ENCODE measurements at places on chromosomes 16 and 17.

GRCh38 chr17:6546069-6546718 lies 10.2 kb downstream of the PITPNM3 start:
- no peak for DNase-seq

GRCh38 chr17:10178506-10178991 lies 19.9 kb downstream of the GAS7 start:
- no peak for DNase-seq

- no peak for DNase-seq
Measured at GRCh38 chr16:66935314-66936011, at the start of gene CES2. Gene CES2 (plus strand): TSS chr16:66935516. CDS start chr16:66935636, 120 bp downstream.

GRCh38 chr16:85513649-85514048 lies 99.5 kb upstream of the GSE1 start:
- no peak for DNase-seq

- no peak for DNase-seq
Measured at GRCh38 chr17:20225162-20226115, 216.3 kb downstream of the SPECC1 start.

GRCh38 chr17:676060-676700 lies 38.5 kb downstream of the VPS53 start:
- no peak for DNase-seq

- no peak for DNase-seq
Measured at GRCh38 chr17:82241926-82242697, 13.3 kb downstream of the SLC16A3 start.

DNA sequence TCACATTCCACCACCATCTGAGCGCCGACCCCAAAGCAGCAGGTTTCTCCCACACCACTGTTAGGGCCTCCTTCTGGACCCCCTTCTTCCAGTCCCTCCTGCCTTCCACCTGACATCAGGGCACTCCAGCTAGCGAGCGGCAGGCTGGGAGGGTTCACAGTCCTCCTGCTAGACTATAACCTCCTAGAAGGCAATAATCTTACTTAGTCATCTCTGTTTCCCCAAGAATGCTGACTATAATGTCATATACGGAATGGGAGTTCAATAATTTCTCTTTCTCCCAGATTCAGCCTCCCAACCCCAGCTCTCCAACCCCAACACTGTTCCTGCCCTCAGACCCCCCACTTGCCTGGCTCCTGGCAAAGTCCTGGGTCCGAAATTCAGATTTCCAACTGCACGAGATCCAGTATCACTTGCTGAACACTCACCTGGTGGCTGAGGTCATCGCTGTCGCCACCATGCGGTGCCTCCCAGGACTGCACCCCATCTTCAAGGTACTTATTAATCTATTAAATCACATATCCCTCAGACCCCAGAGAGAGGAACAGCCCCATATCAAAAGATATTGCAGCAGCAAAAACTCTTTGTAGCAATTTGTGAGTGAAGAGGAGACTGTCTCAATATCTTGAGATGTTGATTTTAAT lies 5.6 kb downstream of the ALOX12 start:
- no peak for DNase-seq

DNA sequence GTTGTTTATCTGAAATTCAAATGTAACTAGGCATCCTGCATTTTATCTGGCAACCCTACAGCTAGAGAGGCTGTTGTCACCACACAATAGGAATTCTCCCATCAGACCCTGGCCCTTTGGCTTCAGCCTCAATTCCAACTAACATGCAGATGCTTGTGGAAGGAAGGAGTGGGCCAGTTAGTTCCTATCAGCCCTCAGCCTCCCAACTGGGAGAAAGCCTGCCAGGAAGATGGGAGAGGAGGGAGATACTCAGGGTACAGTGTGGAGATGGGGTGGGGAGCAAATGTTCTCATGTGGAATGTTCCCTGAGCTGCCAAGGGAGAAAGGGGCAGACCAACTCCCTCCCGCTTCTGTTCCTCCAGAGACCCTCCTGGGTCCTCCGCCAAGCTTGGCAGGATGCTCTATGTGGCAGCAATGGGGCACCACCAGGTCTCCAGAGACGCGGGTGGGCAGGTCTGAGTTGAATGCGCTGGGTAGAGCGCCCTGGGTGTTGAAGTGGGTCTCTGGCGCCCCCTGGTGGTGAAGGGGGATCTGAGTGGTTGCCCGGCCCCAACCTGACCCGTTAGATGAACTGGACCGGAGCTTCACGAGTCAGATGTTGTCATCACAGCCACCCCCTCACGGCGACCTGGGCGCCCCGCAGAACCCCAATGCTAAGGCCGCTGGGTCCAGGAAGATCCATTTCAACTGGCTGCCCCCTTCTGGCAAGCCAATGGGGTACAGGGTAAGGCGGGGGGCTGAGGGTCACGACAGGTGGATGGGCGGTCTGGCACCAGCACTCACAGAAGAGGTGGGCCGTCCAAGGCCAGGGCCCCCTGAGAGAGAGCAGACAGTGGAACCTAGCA lies 15.2 kb downstream of the GALK1 start:
- peak; percentile 32 for DNase-seq

DNA sequence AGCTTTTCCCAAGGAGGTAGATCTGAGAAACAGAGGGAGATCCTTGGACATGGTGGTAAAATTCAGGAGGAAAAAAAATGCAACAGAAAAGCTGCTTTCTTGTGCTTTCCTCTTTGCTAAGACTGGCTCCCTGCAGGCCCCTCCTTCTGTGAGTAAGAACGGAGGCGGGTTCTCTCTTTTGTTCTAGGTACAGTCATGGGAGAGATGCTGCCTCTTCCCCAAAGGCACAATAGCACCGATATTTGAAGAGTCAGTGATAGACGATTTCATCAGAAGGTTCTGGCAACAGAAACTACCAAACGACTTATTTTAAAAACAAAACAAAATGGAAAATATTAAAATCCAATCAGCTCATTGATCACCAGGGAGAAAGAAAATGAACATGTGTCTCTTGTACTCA lies 32.6 kb upstream of the KIFC3 start:
- DNase-seq = no peak

DNA sequence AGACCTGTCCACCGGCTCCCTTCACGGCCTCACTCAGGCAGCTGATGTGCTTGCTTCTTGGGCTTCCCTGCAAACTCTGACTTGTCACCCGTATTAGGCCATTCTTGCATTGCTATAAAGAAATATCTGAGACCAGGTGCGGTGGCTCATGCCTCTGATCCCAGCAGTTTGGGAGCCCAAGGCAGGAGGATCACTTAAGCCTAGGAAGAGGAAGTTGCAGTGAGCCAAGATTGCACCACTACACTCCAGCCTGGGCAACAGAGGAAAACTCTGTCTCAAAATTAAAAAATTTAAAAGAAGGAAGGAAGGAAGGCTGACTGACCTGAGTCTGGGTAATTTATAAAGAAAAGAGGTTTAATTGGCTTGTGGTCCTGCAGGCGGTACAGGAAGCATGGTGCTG lies 17.0 kb downstream of the SOST start:
- no peak for DNase-seq

- no peak for DNase-seq
Measured at GRCh38 chr16:66677179-66677578, 19.4 kb downstream of the CMTM4 start.

- DNase-seq = no peak
Measured at GRCh38 chr17:76993651-76994050, 125.4 kb downstream of the MGAT5B start.

GRCh38 chr17:81367171-81367570 lies 28.1 kb upstream of the BAHCC1 start:
- no peak for DNase-seq

- DNase-seq = no peak
Measured at GRCh38 chr16:10040136-10041080, 141.8 kb downstream of the GRIN2A start.

GRCh38 chr16:3881499-3881990 lies 1.0 kb upstream of the CREBBP start:
- no peak for DNase-seq

- no peak for DNase-seq
Measured at GRCh38 chr16:15033309-15033707, 22.6 kb downstream of the NTAN1 start.

GRCh38 chr17:48759288-48759687 lies 30.7 kb upstream of the HOXB13 start:
- DNase-seq = no peak

- DNase-seq = no peak
Measured at GRCh38 chr17:6943406-6943805, 52.4 kb upstream of the ALOX12 start.

DNA sequence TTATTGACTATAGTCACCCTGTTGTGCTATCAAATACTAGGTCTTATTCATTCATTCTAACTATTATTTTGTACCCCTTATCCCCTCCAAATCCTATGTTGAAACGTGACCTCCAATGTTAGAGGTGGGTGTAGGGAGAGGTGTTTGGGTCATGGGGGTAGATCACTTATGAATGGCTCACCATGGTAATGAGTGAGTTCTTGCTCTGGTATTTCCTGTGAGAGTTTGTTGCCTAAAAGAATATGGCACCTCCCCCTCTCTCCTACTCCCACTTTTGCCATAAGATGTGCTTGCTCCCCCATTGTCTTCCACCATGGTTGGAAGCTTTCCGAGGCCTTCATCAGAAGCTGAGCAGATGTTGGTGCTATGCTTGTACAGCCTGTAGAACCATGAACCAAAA lies 59.3 kb upstream of the BRD7 start:
- DNase-seq = no peak

DNA sequence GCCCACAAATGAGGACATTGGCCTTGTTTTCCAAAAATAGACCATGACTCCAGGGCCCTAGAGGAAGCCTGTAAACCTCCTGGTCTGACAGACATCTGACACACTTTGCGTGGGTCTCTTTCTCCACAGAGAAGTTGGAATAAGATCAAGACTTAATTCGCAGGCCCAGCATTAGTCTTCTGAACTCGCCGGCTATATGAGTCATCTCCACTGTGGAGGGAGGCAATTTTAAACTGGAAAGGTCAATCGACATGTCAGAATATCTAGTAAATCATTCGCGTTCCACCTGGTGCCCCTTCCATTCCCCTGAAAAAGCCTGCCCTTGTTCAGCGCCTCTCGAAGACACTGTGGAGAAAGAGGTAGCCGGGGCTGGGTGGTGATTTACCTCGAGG lies 140.1 kb downstream of the CLEC16A start:
- no peak for DNase-seq

- no peak for DNase-seq
Measured at GRCh38 chr17:61349350-61349749, 50.3 kb upstream of the TBX2 start.

GRCh38 chr17:6040504-6040903 lies 29.7 kb upstream of the WSCD1 start:
- no peak for DNase-seq

DNA sequence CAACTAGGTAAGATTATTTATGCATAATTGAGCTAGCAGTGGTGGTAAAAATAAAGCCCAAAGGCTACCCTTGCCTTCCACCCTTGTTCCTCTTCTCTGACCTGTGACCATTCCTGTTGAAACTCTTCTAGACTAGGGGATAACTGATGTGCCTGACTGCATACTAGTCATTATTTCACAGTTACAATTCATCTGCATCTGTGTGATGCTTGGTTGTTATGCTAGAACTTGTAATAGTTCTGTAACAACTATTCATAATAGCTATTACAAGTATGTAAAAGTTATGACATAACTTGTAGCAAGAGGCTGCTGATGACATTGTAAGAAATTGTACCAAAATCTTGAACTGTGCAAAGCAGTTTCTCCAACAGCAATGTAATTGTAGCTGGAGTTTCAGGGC lies 2.4 kb upstream of the VAC14 start:
- no peak for DNase-seq

DNA sequence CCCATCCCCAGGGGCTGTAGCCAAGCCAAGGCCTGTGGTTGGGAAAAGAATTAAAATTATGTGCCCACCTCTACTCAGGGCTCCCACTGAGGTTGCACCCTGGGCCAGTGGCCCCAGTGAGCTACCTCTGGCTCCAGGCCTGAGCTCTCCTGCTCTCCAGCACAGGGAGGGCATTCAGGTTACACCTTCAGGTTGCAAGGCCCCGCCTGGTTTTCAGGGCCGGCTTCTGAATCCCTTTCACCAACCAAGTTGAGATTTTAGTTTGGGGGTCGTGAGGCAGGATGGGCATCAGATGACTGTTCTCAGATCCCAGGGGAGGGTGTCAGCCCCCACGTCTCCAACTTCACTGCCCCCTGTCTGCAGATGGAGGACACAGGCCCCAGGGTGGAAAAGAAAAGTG lies 8.0 kb upstream of the KATNB1 start:
- DNase-seq = no peak

- DNase-seq = no peak
Measured at GRCh38 chr16:55386534-55387296, 62.7 kb downstream of the IRX6 start.

DNA sequence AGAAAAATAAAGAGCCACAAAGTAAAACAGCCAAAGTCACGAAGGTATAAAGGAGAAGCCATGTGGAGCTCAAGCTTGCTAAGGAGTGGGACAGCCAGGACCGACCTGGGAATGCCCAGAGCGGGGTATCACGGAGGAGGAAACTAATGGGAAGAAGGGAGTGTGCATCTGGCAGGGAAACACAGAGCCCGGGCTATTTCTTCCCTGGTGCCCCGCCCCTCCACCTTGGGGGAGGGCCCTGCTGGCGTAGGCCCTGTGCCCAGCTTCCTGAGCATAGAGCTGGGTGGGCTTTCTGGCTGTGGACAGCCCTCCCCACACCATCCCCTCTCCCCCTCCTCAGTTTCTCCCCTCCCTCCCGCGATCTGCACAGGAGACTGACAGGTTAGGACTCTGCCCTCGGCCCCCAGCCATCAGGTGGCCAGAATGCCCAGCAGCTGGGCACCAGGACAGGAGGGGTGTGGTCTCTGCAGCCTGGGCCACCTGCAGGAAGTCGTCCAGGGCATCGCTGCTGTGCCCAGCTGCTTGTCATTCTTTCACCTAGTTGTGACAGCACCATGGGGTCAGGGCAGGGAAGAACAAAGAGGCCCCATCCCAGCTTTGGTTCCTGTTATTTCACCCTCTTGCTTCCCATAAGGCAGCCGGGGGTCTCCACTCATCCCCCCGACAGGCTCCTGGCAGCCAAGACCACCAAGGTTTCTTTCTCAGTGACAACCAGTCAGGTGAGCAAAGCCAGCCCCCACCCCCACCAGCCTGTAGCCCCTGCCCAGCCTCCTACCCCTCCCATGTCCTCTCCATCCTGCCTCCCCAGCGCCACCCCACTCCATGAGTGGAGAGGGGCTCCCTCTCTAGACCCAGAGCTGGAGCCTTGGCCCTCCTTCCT lies 7.1 kb upstream of the DCAF7 start:
- no peak for DNase-seq

- no peak for DNase-seq
Measured at GRCh38 chr17:59542960-59543635, 22.3 kb upstream of the DHX40 start.

DNA sequence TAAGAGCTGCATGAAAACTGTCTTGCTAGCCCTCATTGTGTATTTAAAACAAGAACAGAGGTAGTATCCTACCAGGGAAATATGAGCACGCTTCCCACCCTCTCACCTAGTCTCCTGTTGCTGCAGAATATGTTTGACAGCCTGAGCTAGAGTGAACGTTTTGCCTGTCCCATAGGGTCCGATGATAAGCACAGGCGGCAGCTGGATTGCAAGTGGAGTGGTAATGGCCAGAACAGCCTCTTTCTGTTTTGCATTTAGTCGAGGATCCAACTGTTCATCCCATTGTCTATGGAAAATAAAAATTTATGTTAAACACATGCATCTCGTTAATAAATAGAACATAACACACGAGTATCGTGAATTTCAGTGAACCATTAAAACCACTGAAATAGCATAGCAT lies 84.2 kb downstream of the HELZ start:
- DNase-seq = no peak

- no peak for DNase-seq
Measured at GRCh38 chr17:28249706-28250105, 69.3 kb upstream of the TMEM97 start.

GRCh38 chr17:59508999-59509625 lies 56.3 kb upstream of the DHX40 start:
- DNase-seq = no peak

- no peak for DNase-seq
Measured at GRCh38 chr17:45294506-45294905, 22.3 kb downstream of the MAP3K14 start.

- DNase-seq = no peak
Measured at GRCh38 chr16:13529193-13529982, 390.6 kb upstream of the ERCC4 start.
